ENCODE measurements at places on chromosomes 11 and 22.

- no peak for DNase-seq
These were observed 60.6 kb downstream of the FAM83F start for GRCh38 chr22:40055143-40055883.

GRCh38 chr11:789943-790342 is at the start of gene CEND1:
CEND1 (minus strand) TSS chr11:790090; CDS start chr11:788576, 1,514 bp downstream.
- DNase-seq = peak; percentile 33

DNA sequence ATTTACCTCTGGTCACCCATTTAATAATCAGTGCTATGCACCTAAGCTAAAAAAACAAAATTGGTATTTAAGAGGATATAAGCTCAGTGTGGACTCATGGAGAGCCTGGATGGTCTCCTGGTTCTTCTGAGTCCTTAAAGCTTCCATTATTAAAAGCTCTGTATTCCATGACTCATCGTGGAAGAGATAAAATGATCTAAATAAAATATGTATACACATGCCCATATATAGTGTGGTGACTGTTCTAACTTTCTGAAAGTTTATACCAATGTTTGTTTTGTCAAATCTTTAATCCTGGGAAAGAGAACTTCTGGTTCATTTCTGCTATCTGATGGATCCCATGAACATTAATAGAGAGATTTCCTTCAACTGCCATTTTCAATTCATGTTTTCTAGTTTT is 375.9 kb downstream of the GUCY1A2 start:
- no peak for DNase-seq

GRCh38 chr11:60902625-60903024 is 3.8 kb downstream of the PRPF19 start:
- DNase-seq = no peak

- DNase-seq = no peak
These were observed 13.7 kb downstream of the SULT4A1 start for GRCh38 chr22:43848366-43849171.

DNA sequence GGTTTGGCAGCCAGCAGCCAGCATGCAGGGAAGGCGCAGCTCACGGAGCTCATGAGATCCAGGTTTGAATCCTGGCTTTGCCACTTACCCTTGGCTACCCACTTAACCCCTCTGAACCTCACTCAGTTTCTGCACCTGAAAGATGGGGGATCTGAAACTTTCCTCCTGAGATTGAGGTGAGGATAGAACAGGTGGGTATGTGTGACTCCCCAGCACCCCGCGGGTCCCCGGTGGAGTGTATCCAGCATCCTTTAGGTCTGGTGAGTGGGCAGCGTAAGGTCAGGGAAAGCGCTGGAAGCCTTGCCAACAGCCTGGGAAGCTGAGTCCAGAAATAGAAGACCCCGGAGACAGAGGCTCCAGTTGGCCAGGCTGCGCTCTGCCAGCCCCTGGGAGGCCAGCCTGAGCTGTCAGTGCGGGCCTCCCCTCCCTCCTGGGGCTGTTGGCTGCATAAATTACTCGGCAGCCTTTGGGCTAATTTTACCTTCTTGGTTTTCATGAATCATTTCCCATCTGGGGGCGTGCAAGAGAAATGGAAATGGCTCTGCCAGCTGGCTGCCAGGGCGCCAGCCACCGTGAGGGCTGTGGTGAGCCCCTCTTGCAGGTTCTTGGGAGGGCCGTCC is 17.6 kb downstream of the PRDM11 start:
- DNase-seq = peak; percentile 24

DNA sequence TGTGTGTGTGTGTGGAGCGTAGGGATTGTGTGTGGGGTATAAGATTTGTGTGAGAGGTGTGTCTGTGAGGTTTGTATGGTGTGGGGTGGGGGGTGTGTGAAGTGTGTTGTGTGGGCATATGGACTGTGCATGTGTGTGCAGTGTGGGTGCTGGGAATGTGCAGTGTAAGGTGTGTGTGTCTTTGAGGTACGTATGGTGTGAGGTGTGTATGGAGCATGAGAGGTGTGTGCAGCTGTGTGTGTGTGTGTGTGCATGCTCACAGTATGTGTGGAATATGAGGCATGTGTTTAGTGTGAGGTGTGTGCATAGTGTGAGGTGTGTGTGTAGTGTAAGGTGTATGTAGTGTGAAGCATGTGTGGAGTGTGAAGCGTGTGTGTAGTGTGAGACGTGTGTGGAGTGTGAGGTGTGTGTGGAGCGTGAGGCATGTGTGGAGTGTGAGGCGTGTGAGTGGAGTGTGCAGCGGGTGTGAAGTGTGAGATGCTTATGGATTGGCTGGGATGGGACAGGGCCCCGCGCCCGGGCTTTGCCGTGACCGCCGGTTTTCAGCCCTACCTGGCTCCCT is 1.7 kb upstream of the TMPRSS6 start:
- DNase-seq = no peak

GRCh38 chr22:34687116-34687515 is 378.8 kb upstream of the ISX start:
- no peak for DNase-seq

DNA sequence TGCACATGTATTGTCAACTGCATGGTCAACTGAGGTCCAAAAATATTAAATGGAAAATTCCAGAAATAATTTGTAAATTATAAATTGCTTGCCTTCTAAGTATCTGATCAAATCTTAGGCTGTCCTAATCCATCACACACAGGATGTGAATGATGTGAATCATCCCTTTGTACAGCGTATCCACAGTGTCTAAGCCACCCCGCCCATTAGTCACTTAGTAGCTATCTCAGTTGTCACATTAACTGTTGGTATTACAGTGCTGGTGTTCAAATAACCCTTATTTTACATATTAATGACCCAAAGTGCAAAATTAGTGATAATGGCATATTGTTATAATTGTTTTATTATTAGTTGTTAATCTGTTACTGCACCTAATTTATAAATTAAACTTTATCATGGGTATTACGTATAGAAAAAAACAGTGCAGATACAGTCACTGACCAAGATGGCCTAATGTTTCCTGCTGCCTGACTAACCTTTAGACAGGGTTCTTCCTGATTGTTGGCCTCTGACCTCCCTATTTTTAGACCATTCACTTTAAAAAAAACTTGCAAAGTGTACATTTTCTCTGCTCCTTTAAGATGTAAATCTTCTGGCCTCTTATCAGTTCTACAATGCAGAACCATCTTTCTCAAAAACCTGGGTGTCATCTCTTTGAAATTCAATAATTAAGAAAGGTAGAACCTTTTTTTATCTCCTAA is 2.9 kb upstream of the SVIP start:
- no peak for DNase-seq

- no peak for DNase-seq
These were observed 5.7 kb upstream of the HINFP start for GRCh38 chr11:119115484-119116234.

- DNase-seq = no peak
These were observed 1.5 kb downstream of the LARGE1 start for GRCh38 chr22:33918676-33919365.

- DNase-seq = no peak
These were observed 75.4 kb downstream of the AASDHPPT start for GRCh38 chr11:106152824-106153223.

- no peak for DNase-seq
These were observed 138.8 kb downstream of the AASDHPPT start for GRCh38 chr11:106216281-106216680.

GRCh38 chr22:33757041-33757801 is 163.1 kb downstream of the LARGE1 start:
- DNase-seq = no peak

DNA sequence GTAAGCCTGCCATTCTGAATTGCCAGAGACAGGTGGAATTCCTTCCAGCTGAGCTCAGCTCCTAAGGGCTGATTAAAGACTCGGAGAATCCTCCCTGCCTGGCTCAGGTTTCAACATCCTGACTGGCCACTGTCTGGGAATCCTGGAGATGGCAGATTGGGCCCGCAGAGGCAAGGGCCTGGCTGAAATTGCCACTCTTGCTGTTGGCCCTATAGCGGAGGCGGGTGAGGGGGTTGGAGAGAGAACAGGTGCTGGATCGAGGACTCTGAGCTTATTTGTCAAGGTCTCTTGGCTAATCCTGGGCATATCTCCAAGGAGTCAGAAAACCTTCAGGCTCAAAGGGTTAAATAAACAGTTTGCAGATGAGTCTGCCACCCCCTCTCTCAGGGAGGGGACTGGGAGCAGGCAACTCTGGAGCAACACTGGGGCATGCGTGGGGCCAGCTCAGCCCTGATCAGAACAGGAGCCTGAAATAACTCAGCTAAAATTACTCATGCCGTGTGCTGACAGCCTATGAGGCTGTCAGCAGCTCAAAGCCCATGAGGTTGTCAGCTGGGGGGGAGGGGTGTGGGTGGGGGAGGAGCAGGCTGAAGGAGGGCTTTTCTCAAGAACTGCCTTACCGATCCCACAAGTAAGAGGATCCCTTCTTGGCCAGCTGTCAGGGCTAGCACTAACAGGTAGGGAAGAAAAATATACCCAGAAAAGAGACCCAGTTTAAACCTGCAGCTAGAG is 14.7 kb upstream of the MFRP start:
- DNase-seq = no peak

DNA sequence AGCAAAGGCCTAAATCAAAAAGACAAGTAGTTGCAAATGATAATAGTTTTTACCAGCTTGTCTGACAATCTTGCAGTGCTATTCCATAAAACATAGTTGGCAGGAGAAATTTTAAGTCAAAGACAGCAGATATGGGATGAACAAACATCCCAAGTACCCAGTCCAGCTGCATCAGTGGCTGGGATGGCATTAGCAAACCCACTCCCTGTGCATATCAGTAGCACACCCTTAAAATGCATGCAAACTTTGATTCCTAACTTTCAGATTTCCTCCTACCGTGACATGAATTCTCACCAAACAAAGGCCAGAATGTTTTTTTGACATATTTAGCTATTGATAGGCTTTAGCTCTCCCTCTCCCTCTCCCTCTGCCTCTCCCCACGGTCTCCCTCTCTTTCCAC is 27.8 kb upstream of the CCDC86 start:
- no peak for DNase-seq

DNA sequence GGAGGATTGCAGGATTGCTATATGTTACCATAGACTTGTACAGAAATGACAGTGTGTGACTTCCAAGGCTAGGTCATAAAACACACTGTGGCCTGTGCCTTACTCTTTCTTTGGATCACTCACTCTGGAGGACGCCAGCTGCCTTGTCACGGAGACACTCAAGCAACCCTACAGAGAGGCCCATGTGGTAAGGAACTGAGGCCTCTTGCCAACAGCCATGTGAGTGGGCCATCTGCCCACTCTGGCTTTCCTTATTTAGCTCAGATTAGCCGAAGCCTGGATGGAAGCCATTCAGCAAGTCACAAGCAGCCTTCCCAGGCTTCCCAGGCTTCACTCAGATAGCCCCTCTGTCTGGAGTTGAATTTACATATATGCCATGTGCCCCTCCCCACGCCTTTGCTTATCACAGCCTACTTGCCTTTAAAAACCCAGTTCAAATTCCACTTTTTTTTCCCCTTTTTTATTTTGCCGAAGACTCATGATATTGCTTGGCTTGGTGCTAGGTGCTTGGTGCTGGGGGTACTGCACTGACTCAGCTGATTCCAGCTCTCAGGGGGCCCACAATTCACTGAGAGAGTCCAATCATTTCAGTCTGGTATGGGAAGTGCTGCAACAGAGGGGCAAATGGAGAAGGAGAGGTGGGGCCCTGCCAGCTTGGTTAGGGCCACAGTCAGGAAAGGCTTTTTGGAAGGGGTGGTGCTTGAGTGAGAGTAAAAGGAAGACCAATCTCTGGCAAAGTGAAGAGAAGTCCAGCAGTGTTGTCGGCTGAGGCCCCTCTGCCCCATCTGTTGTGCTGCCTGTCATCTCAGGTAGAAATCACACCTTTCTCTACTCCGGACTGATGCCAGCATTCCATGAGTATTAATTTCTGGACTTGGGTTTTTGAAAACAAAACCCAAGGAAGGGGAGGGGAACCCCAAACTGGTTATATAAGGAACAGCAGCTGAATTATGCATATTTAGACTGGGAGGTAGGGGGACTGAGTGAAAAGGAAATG is 14.5 kb upstream of the P4HA3 start:
- no peak for DNase-seq

DNA sequence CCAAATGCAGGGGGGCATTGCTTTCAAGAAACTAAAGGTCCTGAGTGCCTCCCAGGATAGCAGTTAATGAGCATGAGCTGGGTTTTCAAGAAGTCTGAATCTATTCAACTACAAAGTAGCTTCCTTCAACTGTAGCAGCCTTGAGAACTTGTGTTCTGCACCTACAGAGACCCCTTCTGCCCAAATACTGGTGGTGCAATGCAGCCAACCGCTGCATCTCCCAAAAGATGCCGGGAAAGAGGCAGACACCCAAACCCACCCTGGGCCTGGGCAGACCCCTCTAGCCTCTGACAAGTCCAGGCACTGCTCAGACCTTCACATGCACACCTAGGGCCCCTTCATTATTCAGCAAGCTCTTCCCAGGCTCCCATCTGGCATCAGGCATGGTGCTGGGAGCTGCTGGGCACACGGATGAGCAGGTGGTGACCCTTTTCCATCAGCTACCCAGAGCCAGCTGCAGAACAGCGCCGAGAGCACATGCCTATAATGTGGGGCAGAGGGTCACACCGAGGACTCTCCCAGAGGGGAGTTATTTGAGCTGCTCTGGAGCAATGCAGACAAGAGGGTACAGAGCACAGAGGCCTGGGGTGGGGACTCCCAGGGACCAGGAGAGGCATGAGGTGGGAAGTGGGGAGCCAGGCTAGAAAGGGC is 44.9 kb upstream of the ETS1 start:
- DNase-seq = peak; percentile 57

DNA sequence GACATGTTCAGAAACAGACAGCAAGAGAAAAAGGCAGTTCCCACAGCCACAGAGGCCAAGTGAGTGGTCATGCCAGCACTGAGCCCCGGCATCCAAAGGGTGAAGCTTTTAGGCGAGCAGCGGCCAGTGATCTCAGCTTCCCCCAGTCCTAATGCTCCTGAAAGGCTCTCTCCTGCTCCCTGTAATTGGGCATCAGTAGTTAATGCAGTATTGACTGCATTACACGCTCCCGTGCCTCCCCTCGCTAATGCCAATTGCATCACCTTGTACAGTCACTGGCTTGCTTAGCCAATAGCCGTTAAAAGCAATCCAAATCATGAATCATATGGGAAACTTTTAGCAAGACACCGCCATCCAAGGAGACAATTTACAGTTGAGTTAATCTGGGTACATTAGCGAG is 4.9 kb downstream of the LMO1 start:
- DNase-seq = no peak

- no peak for DNase-seq
These were observed 1.2 kb upstream of the GAL start for GRCh38 chr11:68683121-68683520.

DNA sequence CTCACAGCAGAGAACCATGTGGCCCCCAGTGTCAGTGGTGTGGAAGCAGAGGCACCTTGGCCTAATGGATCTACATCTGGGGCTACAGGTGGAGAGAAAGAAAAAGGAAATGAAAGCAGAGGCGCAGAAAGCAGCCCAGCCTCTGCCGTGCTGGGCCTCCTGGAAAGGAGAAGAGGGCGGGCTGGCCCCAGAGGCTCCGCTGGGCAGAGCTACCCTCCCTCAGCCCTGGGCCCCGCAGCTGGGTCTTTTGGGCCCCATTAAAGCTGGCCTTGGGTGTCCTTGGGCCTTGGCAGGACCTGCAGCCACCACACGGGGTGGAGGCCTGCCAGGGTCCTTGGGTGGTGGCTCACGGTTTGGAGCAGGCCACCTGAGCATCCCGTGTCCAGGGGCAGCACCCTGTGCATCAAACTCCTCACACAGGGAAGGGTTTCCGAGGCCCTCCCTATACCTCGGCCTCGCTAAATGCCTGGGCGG is 31.6 kb upstream of the GAL start:
- DNase-seq = no peak

- no peak for DNase-seq
These were observed 68.3 kb downstream of the SPECC1L start for GRCh38 chr22:24338726-24339451.

- DNase-seq = no peak
These were observed 21.1 kb upstream of the LRRC55 start for GRCh38 chr11:57160665-57161064.

GRCh38 chr11:105609832-105610781 is at the start of gene GRIA4:
GRIA4 (plus strand) TSS chr11:105610073; CDS start chr11:105610998, 925 bp downstream.
- no peak for DNase-seq

Measured in stimulated activated naive CD8-positive, alpha-beta T cell treated with anti-CD3 and anti-CD28 coated beads, Interleukin-15, amount 100 ng/mL, for 72 hours (primary cell).